ENCODE measurements at places on chromosomes 6 and 20.
A peak's percentile ranks its signal among the peaks of the same experiment; 100 is the strongest.

- no peak for DNase-seq
Observed at GRCh38 chr20:44009679-44009992, 95.0 kb downstream of the TOX2 start.

DNA sequence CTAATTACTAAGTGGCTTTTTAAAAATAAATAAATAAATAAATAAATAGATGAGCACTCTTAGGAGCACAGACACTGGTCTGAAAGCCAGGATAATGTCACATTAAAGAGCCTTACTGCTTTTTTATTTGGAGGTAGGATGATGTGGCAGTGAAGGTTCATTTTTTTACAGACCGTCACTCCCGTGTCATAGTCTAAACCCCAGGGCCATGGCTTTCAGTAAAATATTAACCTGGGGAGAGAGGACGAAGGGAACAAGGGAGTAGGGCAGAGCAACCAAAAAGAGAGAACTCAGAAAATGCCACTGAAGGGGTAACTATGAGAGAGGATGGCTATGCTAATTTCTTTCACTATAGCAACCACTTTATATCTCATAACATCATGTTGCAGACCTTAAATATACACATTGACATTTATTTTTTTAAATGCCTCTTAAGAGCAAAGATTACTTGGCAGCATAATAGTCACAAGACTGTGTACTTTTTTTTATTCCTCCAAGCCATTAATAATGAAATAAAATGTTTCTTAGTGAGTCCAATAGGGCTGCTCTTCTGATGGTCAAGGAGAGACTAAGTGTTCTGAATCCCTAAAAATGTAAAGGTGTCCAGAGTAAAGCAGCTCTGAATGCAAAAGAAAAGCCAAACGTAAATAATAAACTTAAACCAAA is 100.9 kb upstream of the SIM1 start:
- DNase-seq, result no peak

DNA sequence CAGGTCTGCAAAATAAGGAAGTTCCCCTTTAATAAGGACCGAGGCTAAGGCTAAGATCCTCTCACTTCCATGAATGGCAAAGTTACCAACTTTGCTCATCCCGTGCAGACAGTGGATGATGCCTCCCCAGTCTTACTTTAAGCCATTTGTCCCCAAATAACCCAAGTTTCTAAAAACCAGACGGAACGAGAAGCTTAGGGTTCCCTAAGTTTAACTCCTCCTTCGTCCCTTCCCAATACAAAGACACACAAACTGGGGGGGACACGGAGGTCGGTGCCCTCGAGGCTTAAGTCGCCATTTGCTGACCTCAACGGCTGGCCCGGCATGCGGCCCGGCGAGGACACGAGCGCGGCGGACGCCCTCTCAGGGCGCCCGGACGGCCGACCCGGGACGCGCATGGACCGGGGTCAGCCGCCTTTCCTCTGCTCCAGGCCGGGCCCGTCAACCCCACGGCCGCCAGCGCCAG is 527 bp downstream of the FBXO30 start:
- no peak for DNase-seq

DNA sequence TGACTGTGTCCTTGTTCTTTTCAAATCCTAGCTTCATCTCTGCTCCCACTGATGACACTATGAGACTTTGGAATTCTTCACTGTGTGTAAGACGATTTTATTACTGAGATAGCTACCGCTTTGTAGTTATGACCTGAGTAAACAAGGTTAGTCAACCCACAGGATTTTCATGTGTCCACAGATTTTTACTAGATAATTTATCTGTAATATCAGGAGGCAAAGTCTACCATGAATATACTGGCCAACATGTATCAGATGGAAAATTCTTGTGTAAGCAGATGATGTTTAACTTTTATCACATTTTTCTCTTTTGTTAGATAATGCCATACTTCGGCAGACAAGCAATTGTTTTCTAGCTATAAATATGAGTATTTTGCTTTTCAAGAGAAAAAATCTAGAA is 119.8 kb downstream of the SGK1 start:
- peak; percentile 73 for DNase-seq

- DNase-seq, result no peak
Observed at GRCh38 chr20:56522311-56522710, 2.2 kb upstream of the FAM209A start.

GRCh38 chr20:42678895-42679294 is 510.8 kb downstream of the PTPRT start:
- no peak for DNase-seq

- DNase-seq, result no peak
Observed at GRCh38 chr6:137291441-137291840, 72.3 kb upstream of the IFNGR1 start.

DNA sequence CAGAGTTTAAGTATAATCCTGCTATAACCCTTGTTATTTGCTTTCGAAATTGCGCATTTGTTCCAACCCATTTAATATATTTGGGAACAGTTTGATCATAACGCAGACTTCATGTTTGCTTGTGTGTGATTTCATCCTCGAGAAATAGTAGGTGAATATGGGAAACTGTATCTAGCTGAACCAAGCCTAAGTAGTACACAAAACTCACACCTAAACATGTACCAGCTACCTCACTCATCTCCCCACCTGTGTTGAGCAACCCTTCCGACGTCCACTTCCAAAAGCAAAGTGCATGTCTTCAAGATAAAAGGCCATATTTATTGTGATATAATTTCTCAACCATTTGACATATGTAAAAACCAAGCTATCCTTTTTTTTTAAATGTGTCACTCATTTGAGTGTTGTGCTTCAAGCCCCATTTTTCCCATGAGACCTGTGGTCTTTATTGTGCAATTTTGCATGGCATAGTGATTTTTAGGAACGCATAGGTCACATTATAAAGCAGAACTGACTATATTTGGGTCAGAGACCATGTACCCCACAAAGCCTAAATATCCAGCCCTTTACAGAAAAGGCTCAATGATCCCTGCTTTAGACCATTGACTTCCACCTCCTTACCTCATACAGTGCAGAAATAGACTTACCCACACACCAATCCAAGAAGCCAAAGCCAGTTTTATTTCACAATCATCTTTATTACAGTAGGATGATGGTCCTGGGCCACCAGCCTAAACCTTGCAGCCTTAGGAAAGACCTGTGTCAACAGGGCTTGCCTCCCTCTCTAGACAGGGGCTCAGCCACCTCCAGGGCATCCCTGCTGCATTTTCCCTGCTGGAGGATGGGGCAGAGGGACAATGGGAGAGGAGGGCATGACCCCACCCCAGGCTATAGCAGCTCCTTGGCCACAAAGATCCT is 7.1 kb downstream of the CCND3 start:
- DNase-seq, result no peak

DNA sequence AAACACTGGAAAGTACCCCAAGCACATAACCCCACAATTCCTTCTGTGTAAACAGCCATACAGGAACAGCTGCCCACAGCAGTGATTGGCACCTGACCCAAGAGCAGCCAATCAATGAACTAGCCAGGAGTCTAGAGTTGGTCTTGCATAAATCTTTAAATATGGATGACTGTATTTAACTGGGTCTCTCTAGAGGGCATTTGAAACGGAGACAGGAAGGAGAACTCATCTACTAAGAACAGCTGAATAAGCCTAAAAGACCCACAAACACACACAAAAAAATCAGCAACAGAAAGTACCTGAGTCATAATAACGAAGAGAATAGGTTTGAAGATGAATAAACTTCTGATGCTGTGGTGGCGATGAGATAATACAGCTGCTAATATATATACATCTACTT is 49.0 kb upstream of the ASF1A start:
- no peak for DNase-seq

GRCh38 chr6:33770124-33770832 is 18.7 kb downstream of the LEMD2 start:
- no peak for DNase-seq

DNA sequence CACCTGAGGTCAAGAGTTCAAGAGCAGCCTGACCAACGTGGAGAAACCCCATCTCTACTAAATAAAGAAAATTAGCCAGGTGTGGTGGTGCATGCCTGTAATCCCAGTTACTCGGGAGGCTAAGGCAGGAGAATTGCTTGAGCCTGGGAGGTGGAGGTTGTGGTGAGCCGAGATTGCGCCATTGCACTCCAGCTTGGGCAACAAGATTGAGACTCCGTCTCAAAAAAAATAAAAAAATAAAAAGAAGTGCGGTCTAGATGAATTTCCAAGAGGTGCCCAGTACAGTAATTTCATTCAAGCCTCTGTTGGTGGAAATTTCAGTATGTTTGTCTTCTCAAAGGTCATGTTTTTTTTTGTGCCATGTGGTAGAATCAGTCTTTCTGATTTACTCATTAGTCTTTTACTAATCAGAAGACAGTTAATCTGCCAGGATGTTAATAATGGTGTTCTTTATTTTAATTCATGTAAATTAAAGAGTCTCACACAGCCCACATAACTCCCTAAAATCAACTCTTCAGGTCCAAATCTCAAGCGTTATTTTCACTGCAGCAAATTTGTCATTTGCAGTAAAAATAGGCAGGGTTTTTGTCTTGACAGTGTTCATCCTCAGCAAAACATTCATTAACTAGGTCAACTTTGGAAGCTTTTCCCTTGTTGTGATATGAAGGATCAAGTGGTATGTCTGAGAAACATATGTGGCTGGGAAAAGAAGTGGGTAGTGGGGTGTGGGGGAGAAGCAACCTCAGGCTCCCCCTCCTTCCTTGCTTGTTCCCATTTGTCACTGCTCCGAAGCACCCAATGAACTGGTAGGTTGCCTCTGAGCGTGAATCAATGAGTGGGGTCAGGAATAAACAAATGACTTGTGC is 13.3 kb downstream of the TP53INP2 start:
- no peak for DNase-seq

DNA sequence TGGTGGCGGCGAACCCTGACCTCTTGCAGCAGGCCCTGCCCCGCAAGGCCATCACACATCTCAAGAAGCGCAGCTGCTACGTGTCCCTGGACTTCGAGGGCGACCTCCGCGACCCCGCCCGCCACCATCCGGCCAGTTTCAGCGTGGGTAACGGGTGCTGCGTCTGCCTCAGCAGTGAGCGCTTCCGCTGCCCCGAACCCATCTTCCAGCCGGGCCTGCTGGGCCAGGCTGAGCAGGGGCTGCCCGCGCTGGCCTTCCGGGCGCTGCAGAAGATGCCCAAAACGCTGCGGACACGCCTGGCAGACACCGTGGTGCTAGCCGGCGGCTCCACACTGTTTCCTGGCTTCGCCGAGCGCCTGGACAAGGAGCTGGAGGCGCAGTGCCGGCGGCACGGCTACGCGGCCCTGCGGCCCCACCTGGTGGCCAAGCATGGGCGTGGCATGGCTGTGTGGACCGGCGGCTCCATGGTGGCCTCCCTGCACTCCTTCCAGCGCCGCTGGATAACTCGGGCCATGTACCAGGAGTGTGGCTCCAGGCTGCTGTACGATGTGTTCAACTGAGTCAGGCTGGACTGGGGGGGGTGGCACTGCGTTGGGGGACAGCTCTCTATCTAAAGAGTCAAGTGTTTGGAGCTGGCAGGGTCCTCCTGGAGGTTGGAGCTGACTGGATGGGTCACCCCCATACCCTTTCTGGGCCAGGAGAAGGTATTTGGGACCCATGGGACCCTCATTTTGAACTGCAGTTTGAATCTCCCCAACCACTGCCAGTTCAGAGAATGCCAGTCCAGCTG is 1.1 kb downstream of the ACTL10 start:
- DNase-seq, result peak; percentile 60

DNA sequence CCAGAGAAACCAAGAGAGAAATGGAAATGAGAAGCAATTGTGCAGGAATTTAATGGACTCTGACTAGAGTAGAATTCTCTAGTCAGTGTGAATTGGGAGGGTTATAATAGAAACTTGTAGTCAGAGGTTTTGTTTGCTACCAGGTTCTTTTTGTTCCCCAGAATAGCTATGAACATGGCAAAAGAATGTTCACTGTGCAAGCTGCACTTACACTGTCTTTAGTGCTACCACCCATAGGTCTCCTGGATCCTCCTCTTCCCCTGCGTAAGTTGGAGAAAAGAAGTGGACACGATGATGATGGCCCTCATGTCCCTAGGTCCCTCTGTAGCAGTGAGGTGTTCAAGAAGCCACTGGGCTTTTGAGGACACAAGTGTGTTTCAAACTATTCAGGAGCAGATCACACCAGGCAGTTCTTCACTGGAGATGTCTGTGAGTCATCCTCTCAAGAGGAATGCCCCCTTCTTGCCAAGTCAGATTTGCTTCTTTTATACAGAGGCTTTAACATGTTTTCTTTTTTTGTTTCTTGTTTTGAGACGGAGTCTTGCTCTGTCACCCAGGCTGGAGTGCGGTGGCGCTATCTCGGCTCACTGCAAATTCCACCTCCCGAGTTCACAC is 47.6 kb upstream of the SMIM8 start:
- no peak for DNase-seq

- no peak for DNase-seq
Observed at GRCh38 chr6:109894181-109894580, 83.9 kb upstream of the GPR6 start.

GRCh38 chr6:153074761-153075160 is 56.3 kb downstream of the RGS17 start:
- DNase-seq, result no peak

- DNase-seq, result no peak
Observed at GRCh38 chr20:58839991-58840747, 10.5 kb downstream of the GNAS-AS1 start.

DNA sequence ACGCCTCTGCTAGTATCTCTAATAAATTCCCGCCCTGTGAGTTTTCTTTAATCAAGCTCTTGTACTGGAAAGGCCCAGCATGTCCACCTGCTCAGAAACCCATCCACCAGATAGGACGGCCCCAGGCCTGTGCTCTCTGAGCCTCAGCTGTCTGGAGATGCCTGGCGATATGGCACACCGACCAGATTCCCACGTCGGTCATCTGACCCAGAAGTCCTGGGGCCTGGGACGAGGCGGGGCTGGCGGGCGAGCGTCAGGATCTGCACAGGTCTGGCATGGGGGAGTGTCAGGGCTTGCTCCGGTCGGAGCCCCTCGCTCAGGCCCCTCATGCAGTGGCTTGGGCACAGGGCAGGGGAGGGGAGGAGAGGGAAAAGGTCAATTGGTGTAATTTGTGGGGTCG is 10.2 kb downstream of the RNASET2 start:
- no peak for DNase-seq

- no peak for DNase-seq
Observed at GRCh38 chr6:164827537-164827936, 481.9 kb downstream of the C6orf118 start.

GRCh38 chr20:57878786-57879424 is 169.1 kb upstream of the PMEPA1 start:
- no peak for DNase-seq

- DNase-seq, result no peak
Observed at GRCh38 chr20:48432494-48432832, 395.3 kb downstream of the PREX1 start.

- DNase-seq, result peak; percentile 13
Observed at GRCh38 chr6:14453712-14454472, 336.3 kb downstream of the CD83 start.

- DNase-seq, result no peak
Observed at GRCh38 chr6:10381830-10382208, 33.1 kb downstream of the TFAP2A start.
